IPS DF 19.7 (cell line): ENCODE measurements at places on chromosomes 1 and 21.

DNA sequence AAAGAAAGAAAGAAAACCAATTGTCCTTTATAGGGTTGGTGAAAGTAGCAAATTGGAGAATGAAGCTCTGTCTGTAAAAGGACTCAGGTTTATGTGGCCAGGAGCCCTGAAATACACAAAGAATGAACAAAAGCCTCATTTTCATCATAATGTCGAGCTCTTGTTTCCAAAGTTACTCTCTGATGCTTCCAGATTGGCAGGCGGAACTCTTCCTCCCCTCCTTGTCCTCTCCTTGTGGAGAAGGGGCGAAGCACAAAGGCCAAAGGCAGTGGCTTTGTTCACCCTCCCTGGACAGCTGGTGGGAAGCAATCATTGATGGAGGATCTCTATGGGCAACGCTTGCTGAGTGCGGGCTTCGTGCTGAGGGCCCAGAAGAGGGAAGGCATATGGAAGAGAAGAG is 5.6 kb downstream of the CA6 start:
- DNase-seq: no peak

- DNase-seq: no peak
These were observed 28.6 kb upstream of the C1orf21 start for GRCh38 chr1:184358256-184358655.

- no peak for DNase-seq
These were observed 62.7 kb downstream of the KAZN start for GRCh38 chr1:14661222-14661621.

- DNase-seq: no peak
These were observed 6.8 kb downstream of the SPRR5 start for GRCh38 chr1:152953761-152954160.

DNA sequence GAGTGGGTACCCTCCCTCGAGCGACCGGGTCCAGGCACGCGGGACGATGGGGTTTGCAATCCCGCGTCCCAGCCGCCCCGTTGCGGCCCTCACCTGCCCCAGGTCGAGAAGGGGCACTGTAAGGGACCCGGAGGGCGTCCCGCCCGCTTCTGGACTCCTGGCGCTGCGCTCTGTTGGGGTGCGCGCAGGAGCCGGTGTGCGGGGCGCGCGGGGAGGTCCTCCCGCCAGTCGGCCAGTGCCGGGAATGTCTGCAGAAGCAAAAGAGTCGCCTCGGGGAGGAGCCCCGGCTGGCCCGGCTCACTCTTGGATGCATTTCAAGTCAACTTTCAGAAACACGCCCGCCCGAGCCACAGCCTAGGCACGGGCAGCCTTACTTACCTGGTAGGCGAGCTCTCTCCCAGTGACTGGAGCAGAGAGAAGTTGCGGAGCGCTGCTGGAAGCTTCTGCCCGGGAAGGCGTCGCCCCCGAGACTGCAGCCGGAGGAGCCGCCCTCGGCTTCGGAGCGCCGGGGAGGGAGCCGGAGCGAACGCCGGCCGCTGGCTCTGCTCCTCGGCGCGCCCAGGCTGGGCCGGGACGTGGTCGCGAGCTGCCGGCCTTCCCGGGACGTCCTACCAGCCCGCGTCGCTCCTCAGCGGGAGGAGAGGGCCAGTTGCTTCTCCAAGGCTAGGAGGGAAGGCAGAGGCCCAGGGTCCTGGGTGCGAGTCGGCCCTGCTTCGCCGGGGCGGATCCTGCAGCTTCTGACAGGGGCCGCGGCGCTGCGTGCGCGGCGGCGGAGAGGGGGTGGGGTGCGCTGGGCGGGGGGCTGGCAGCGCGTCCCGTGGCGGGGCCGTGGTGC is at the start of gene LMX1A:
Gene LMX1A, minus strand, starts transcription at position 739 of the 835 bp plus-strand sequence. CDS start 1,156 bp downstream, outside the sequence.
- no peak for DNase-seq
